ENCODE measurements at places on chromosomes 2 and 18.

DNA sequence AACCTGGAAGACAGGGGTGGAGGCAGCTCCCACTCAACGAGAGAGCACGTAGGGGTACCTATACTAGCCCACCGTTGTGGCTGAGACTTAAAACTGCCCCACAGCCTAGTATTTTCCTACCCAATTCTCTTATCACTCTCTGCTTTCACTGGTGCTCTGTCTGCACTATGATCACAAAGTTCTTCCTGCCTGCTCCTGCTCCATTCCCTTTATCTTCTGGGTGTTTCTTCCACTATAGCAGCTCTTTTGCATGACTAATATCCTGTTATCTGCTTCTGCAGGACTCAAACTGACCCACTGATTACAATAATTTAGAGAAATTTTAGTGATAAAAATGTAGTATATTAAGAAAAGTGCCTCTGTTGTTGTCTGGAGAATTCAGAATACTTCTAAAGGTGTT lies 184.8 kb downstream of the LRP1B start:
- no peak for DNase-seq

GRCh38 chr18:3679241-3679640 lies 229.3 kb downstream of the TGIF1 start:
- no peak for DNase-seq

DNA sequence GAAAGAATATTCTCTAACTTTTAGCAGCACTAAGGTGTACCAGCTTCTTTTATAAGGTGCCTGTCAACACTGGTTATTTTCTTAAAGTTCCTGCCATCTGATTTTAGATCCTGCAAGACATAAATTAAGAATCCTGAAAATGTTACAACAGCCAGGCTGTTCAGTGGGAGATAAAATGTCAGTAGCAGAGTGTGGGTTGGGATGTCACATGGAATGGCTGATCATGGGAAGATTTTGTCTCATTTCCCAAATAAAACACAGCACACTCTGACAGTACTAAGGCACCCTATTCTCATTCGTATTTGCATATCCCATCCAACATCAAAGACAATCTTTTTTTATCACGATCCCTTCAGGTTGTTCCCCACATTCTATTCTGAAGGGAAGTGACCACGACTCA lies 2.4 kb upstream of the COX7A2L start:
- DNase-seq, result no peak

DNA sequence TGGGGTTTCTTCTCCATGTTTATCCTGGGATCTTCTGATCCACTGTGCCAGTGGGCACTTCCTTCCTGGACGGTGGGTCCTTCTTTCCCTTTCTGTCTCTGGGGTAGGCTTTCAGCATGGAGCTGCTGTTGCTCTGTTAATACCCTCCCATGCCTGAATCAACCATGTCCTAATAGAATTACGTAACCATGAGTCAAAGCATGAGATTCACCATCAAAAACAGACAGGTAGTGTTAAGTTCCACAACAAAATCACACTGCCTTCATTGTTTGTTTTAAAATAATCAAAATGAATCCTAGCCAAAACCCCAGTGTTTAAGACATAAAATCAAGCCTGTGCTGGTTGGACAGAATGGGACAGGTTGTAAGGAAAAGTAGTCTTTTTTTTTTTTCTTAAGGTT lies 37.5 kb downstream of the GNAL start:
- DNase-seq, result no peak
